ENCODE measurements at places on chromosomes 5 and 9.
A peak's percentile ranks its signal among the peaks of the same experiment; 100 is the strongest.

DNA sequence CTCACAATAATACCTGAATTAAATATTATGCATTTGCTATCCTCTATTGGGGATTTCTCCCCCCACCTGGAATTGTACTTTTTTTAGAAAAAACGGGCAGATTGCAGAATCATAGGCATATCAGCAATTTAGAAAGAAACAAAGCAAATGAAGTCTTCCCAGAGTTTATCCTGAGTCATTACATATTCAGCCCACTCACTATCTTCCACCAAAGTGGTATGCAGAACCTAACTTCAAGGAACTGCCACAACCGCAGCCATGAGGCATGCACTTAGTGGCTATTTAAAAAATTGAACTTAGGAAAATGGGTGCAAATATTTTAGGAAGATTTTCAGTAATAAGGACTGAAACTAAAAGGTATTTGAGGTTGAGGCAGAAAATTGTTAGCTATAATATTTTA lies 48.6 kb downstream of the UBAP1 start:
- DNase-seq: no peak

GRCh38 chr5:151233616-151234085 lies 9.8 kb upstream of the CCDC69 start:
- DNase-seq: peak; percentile 39

DNA sequence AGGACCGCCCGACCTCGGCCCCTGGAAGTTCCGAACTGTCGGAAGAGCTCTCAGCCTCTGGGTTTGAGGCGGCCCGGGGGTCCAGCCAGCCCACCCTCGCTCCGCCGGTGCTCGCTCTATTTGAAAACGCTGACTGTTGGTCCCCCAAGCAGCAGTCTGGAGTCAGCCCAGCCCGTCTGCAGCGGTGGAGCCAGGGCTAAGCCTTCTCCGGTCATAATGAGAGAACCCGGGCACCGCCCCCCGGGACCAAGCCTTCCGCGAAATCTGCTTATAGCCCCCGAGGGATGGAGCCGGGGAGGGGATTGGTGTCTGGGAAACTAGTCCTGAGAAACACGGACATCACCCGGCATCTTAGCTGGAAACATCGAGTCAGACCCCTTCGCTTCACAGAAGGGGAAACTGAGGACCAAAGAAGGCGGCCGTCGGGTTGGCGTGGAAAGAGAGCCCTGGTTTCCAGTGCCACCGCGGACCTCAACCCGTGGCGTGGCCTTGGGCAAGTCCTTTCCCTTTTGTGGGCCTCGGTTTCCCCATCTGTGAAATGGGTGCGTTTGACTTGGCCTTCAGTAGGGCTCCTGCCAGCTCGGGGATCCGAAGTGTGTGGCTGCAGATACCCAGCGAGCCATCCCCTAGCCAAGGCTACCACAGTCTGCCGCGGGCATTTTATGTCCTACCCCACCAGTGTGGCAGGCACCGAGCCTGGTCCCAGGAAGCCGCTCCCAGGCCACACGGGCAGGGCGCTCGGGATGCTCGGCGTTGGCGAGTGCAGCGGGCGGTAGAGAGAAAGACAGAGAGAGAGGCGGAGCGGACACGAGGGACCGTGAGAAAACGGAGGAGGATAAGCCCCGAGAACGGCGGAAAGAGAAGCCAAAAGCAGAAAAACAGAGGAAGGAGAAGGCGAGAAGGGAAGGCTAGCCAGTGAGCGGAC lies 857 bp downstream of the ADAM19 start:
- DNase-seq: peak; percentile 31

GRCh38 chr9:116924462-116925110 lies 237.5 kb downstream of the TRIM32 start:
- DNase-seq: no peak

GRCh38 chr9:26956860-26957233 lies 635 bp downstream of the IFT74 start:
- DNase-seq: no peak

DNA sequence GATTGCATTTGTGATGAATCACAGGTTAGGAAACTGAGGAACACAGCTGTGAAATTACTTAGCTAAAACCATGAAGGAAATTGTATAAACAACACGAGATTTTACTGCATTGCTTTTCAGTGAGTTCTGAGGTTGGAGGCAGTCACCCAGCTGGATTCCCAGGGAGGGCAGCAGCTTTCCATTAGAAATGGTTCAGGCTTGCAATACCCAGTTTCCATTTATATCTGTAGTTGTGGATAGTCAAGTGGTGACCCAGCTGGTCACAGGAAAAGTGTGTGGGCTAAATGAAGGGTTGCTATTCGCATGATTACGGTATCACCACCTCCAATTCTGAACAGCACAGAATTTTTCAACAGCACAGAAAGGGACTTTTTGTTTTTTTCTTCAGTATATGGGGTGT lies 34.3 kb upstream of the SPATA31D4 start:
- DNase-seq: no peak

GRCh38 chr5:55897905-55898304 lies 46.7 kb downstream of the IL31RA start:
- no peak for DNase-seq
